Aortic smooth muscle cell (primary cell): ENCODE measurements at places on chromosomes 3 and 15. TPM values are rescaled to one million over a fixed set of nuclear protein-coding genes. Genes with fewer than 3 reads are reported as not detected.

Gene UBE2E1
- 69.8 and 83.3 TPM in 2 replicates for total RNA-seq

Gene NOX5
- total RNA-seq = 0.13 and 0.19 TPM in 2 replicates

Gene GALNT15
- 2.8 and 11.5 TPM in 2 replicates for total RNA-seq

Gene ADAMTS7
- total RNA-seq = 8.7 and 24.1 TPM in 2 replicates

Gene STRIT1
- total RNA-seq = not detected in 2 replicates

Gene EXD1
- total RNA-seq = not detected in 2 replicates

Gene GOLGA8G
- not detected in 2 replicates for total RNA-seq

Gene MORC1
- not detected in 2 replicates for total RNA-seq

Gene MESP2
- total RNA-seq = 0.25 and 0.53 TPM in 2 replicates

Gene ROPN1
- not detected in 2 replicates for total RNA-seq

Gene SHC4
- total RNA-seq = 1.1 and 1.7 TPM in 2 replicates
